ENCODE measurements at places on chromosomes 1 and 21. TPM values are rescaled to one million over a fixed set of nuclear protein-coding genes. Genes with fewer than 3 reads are reported as not detected.
A peak's percentile ranks its signal among the peaks of the same experiment; 100 is the strongest.

- no peak overlapping the region for H3K4me3 ChIP-seq
- peak; percentile 67 for DNase-seq
- H3K27ac ChIP-seq = no peak overlapping the region
Measured at GRCh38 chr1:205488074-205488723, 16.3 kb upstream of the CDK18 start.

DNA sequence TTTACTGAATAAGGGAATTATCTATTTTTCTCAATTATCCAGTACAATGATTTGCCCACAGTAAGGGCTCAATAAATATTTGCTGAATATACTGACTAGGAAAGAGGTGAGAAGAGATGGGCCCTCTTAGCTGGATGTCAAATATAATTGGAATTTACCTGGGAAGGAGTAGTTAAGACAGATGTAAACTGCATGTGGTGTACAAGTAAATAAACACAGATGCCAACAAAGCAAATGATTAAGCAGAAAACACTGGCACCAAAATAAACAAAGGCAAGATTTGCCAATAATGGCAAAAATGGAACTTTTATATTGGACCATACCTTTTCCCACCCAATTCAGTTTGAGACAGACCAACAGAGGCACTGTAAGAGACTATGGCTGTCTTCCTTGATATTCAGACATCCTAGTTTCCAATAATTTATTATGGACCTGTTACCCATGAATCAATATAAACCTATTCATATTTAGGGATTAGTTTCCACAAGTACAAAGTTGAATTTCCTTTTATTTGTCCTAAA lies 7.4 kb downstream of the PNRC2 start:
- H3K4me3 ChIP-seq = no peak overlapping the region
- peaks cover 63% of the 10 kb centered on the region for H3K4me1 ChIP-seq
- no peaks in the 10 kb centered on the region for H3K27me3 ChIP-seq
- no peak for DNase-seq

- H3K27me3 ChIP-seq = no peaks in the 10 kb centered on the region
- no peak for DNase-seq
- no peaks in the 10 kb centered on the region for H3K4me1 ChIP-seq
- no peak overlapping the region for H3K4me3 ChIP-seq
- no peak overlapping the region for H3K27ac ChIP-seq
Measured at GRCh38 chr1:176800978-176801513, 338.1 kb downstream of the PAPPA2 start.

DNA sequence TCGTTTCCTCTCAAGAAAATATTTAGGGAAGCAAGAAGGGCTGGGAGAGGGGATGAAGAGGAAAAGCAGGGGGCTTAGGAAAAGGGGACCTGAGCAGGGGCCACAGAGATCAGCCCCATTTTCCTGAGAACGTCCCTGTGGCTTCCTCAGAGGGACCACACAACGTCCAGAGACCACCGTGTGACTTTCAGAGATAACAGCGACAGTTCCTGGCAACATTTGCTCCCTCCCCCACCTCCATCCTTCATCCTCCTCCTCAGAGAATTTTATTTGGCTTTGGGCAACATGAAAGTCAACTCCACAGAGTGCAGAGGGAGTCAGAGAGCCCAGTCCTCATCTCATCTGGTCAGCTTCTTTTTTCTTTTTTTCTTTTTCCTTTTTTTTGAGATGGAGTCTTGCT lies 50.9 kb downstream of the RUNX1 start:
- H3K27ac ChIP-seq = no peak overlapping the region
- H3K27me3 ChIP-seq = peaks cover 4% of the 10 kb centered on the region
- H3K36me3 ChIP-seq = peaks cover 12% of the 10 kb centered on the region
- DNase-seq = no peak
- H3K4me1 ChIP-seq = peaks cover 43% of the 10 kb centered on the region

DNA sequence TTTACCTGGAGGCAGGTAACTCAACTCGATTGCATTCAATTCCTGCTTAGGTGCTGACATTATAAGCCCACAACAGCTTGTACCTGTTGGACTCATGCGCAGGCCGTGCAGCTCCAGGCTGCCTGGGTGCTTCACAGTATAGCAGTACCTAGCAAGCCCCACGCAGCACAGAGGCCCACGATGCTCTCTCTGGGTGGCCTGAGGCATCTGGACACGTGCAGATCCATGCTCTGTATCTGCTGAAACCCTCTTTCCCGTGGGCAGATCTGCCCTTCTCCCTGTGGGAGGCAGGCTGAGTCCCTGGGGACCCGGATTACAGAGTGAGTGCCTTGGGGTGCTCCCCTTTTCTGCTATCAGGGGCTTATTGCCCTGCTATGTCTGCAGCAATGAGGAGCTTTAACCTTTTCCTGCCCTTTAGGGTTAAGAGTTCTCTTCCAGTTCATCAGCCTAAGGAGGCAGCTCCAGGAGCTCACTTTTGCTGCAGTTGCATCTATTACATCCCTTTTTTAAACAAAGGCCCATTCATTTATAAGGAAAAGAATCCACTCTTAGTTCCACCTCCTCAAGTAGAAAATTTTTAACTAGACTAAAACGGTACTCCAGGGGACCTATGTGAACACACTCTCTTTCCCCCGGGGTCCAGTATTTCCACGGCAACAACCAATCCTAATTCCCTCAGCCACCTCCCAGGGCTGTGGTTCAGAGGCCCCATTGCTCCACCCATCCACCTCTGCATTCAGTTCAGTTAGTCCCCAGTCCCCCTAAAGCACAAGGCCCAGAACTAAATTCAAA lies 19.3 kb downstream of the ITPKB start:
- H3K4me1 ChIP-seq = peaks cover 64% of the 10 kb centered on the region
- H3K27ac ChIP-seq = peak overlapping the region; percentile 66
- no peak for DNase-seq
- no peaks in the 10 kb centered on the region for H3K27me3 ChIP-seq
- H3K36me3 ChIP-seq = peaks cover 32% of the 10 kb centered on the region

DNA sequence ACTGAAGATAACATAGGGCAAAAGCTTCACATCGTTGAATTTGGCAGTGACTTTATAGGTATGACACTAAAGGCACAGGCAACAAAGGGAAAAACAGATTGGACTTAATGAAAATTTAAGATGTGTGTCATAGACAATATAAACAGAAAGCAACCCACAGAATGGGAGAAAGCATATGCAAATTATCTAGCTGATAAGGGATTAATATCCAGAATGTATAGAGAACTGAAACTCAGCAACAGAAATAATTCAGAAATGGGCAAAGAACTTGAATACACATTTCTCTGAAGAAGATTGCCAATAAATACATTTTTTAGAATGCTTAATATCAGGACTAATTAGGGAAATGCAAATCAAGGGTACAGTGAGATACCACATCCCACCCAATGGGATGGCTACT lies 55.2 kb upstream of the ANGPTL1 start:
- DNase-seq = no peak
- no peaks in the 10 kb centered on the region for H3K36me3 ChIP-seq
- no peaks in the 10 kb centered on the region for H3K4me1 ChIP-seq
- H3K27me3 ChIP-seq = peaks cover 21% of the 10 kb centered on the region

GRCh38 chr1:41419584-41420295 lies 58.5 kb downstream of the FOXO6 start:
- H3K4me3 ChIP-seq = no peak overlapping the region
- H3K4me1 ChIP-seq = no peaks in the 10 kb centered on the region
- no peak for DNase-seq
- H3K27me3 ChIP-seq = peaks cover 3% of the 10 kb centered on the region
- no peak overlapping the region for H3K27ac ChIP-seq

DNA sequence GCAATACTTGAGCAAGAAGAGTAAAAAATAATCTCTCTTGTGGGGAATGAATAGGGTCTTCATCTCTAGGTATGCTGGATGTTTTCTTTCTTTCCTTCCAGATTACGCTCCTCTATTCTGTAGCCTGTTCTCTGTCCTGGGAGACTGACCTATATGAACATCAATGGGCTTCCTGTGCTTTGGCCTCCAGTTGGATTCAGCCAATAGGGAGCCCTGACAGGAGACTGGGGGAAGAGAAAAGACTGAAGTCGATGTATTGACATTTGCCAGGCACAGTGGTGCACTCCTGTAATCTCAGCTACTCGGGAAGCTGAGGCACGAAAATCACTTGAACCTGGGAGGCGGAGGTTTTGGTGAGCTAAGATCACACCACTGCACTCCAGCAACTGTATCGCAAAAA lies 17.6 kb downstream of the SEMA6C start:
- H3K27ac ChIP-seq = no peak overlapping the region
- peaks cover 16% of the 10 kb centered on the region for H3K27me3 ChIP-seq
- peaks cover 13% of the 10 kb centered on the region for H3K4me1 ChIP-seq
- no peak for DNase-seq

- DNase-seq = no peak
- H3K4me3 ChIP-seq = no peak overlapping the region
- peaks cover 15% of the 10 kb centered on the region for H3K4me1 ChIP-seq
Measured at GRCh38 chr1:22751124-22751531, 40.5 kb downstream of the EPHB2 start.

- no peak overlapping the region for H3K4me3 ChIP-seq
- DNase-seq = no peak
- peaks cover 27% of the 10 kb centered on the region for H3K27me3 ChIP-seq
- peaks cover 3% of the 10 kb centered on the region for H3K36me3 ChIP-seq
Measured at GRCh38 chr21:29940361-29940760, 565 bp upstream of the GRIK1 start.

DNA sequence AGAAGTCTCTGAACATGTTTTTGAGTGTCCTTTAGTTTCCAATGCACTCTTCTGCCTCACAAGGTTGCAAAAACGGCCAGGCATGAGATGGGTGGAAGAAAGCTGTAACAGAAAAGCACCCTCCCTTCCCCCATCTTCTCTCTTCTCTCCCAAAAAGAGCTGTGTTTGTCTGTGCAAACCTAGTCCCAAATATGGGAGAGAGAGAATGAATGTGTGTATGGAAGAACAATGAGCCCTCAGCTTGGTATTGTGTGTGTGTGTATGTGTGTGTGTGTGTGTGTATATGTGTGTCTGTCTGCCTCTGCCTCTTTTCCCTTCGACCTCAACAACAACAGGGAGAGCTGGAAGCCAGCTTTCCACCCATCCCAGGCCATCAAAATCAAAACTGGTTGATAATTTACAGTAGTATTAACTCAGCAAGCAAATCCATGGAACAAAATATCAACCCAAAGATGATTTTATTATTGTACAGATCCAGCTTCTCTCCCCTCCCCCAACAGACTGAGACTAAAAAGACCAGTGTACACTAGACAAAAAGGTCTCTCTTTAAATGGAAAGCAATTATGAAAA lies 1.8 kb downstream of the RERE start:
- H3K27me3 ChIP-seq = peaks cover 6% of the 10 kb centered on the region
- H3K4me1 ChIP-seq = peaks cover 44% of the 10 kb centered on the region
- H3K36me3 ChIP-seq = peaks cover 2% of the 10 kb centered on the region
- peak overlapping the region; percentile 91 for H3K4me3 ChIP-seq
- peak; percentile 34 for DNase-seq

DNA sequence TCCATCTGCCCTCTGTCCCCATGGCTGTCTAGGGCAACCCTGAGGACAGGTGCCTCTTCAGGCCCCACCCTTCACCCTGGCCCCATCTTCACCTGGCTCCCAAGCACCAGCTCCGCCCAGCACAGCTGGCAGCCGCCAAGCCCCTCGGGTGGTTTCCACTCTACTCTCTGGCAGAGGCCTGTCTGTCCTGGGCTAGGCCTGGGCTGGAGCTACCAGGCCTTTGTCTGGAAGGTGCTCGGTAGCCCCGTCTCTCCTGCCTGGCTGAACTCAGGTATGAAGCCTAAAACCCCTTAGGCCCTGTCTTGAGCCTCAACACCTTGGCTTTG lies 17.4 kb downstream of the SDC3 start:
- DNase-seq = no peak
- no peaks in the 10 kb centered on the region for H3K4me1 ChIP-seq
- no peaks in the 10 kb centered on the region for H3K36me3 ChIP-seq
- H3K27me3 ChIP-seq = peaks cover 35% of the 10 kb centered on the region

GRCh38 chr1:2526824-2527555 lies 594 bp upstream of the PANK4 start:
- H3K4me3 ChIP-seq = peak overlapping the region; percentile 73
- DNase-seq = peak; percentile 77

GRCh38 chr1:108814343-108815125 lies 42.4 kb downstream of the AKNAD1 start:
- no peak overlapping the region for H3K4me3 ChIP-seq
- no peaks in the 10 kb centered on the region for H3K4me1 ChIP-seq
- peaks cover 9% of the 10 kb centered on the region for H3K36me3 ChIP-seq
- no peak overlapping the region for H3K27ac ChIP-seq

GRCh38 chr1:190353538-190354101 lies 124.0 kb downstream of the BRINP3 start:
- no peaks in the 10 kb centered on the region for H3K4me1 ChIP-seq
- no peak overlapping the region for H3K27ac ChIP-seq
- H3K4me3 ChIP-seq = no peak overlapping the region

DNA sequence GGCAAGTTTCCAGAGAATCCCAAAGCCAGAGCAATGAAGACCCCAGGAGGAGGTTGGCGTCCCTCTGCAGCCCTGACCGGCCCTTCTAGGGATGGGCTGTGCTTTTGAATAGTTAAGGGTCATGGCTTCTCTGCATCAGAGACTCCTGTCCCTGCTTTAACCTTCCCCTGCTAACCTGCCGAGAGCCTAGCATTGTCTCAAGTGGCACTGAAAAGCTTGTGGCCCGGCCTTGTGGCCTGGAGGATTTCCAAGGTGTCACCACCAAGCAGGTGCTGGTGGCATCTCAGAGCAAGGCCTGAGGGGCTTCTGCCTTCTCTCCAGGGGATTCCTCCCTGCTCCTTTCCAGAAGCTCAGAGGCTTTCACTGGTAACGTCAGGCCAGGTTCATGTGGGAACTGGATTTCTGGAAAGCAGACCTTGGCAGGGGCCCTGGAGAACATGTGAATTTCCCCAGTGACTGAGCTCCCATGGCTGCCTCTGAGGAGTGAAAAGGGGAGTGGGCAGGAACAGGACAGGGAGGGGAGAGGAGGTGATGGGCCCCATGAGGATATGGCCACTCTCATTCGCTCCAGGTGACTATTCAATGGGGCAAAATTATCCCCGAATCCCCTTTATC lies 409.9 kb downstream of the PTPRU start:
- no peaks in the 10 kb centered on the region for H3K36me3 ChIP-seq
- peak; percentile 34 for DNase-seq
- no peaks in the 10 kb centered on the region for H3K4me1 ChIP-seq
- no peak overlapping the region for H3K4me3 ChIP-seq

DNA sequence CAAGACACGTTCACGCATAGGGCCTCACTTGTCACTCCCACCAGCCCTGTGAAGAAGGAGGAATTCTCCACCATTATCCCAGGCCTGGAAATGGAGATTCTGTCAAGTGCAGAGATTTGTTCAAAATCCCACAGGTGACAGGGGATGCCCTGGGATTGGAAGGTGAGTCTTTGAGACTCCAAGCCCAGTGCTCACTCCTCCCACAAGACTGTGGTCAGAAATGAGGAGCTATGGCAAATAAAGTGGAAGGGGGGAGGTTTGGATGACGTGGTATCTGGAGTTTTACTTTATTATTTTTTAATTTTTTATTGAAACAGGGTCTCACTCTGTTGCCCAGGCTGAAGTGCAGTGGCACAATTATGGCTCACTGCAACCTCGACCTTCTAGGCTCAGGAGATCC lies 12.8 kb upstream of the FOXO6 start:
- peak; percentile 11 for DNase-seq
- H3K27ac ChIP-seq = no peak overlapping the region
- H3K4me1 ChIP-seq = peaks cover 21% of the 10 kb centered on the region
- peaks cover 21% of the 10 kb centered on the region for H3K27me3 ChIP-seq

Gene E2F2
- 77.4 TPM for total RNA-seq

Gene FAM110D
- not detected for total RNA-seq

Gene S100A8
- not detected for total RNA-seq
